Right renal pelvis (tissue), 4 donors: ENCODE measurements at places on chromosomes 7 and 10.

DNA sequence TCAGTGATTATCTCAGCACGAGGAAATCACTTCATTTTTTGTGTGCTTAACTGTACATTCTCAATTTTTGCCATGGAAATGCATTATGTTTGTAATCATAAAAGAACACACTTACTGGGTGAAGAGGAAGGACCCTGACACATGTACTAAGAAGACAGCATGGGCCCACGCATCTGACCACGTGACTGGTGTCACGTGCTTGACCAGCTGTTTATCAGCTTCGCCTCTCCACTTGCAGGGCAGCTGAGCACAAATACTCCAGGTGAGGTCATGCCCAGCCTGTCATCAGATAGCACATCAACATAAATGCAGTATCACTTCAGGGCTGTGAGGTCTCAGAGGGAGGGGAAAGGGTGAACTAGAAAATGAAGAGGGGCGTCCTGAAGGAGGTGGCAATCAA lies 179.8 kb downstream of the EBF3 start:
- DNase-seq = no peak

- DNase-seq = no peak
Observed at GRCh38 chr7:95052566-95053094, 145.2 kb downstream of the PPP1R9A start.

- no peak for DNase-seq
Observed at GRCh38 chr10:107450056-107450455, 285.6 kb upstream of the SORCS1 start.

DNA sequence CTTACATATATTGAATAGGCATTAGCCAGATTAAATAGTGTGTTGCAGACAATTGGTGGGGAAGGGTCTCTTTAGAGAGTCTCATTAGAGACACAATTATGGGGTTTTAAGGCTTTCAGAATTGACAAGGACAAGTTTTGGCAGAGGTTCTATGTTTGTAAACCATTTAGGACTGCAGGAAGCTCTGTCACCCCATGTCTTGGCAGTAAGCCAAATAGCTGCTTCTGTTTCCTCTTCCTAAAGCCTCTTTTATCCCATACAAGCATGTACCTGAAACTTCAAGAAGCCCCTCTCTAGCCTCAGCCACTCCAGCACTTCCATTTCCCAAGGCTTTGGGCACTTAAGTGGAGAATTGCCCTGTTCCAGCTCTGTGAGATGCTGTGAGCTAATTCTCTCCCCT lies 21.8 kb upstream of the LRRC4 start:
- no peak for DNase-seq

- no peak for DNase-seq
Observed at GRCh38 chr7:44065431-44066110, at the start of gene PGAM2. TSS of gene PGAM2 (minus strand) at chr7:44065567. CDS start at chr7:44065529, 38 bp downstream.

- DNase-seq = no peak
Observed at GRCh38 chr10:129745186-129745750, 218.8 kb downstream of the EBF3 start.

GRCh38 chr7:158101821-158102450 lies 485.7 kb downstream of the PTPRN2 start:
- no peak for DNase-seq

- DNase-seq = no peak
Observed at GRCh38 chr10:116555880-116556279, 10.1 kb downstream of the PNLIP start.

GRCh38 chr7:73769481-73770001 lies 529 bp downstream of the CLDN3 start:
- no peak for DNase-seq

DNA sequence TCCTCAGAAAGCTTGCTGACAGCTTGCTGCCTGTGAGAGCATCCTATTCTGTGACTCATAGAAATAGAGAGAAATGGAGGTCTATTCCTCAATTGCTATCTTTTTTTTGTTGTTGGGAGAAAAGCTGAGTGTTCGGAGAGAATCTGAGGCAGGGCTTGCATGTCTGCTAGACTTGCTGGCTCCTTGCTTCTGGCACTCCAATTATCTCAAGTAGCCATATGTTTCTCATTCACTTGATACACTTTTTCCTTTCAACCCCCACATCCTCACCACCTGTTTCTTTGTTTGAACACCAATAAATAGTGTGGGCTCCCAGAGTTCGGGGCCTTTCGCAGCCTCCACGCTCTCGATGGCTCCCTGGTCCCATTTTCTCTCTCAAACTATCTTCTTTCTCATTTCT lies 172.2 kb downstream of the SH2D4B start:
- DNase-seq = no peak

DNA sequence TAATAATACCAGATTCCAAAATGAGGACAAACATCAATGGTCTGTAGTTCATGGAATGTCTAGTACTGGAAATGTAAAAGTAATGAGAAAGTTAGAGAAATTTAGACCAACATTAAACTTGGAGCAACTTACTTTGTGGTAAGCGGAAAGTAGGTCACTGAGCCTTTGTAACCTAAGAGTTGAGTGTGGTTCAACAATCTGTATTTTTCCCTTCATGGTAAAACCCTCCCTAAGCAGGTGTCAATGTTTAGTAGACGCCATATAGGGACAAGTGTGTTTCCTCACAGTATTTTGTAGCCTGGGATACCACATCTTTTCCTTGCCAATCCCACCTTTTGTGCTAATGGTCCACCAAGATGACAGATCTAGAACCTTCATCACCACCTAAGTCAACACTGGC lies 67.3 kb upstream of the RSU1 start:
- DNase-seq = no peak

GRCh38 chr7:150564566-150564965 lies 2.6 kb upstream of the GIMAP4 start:
- no peak for DNase-seq

DNA sequence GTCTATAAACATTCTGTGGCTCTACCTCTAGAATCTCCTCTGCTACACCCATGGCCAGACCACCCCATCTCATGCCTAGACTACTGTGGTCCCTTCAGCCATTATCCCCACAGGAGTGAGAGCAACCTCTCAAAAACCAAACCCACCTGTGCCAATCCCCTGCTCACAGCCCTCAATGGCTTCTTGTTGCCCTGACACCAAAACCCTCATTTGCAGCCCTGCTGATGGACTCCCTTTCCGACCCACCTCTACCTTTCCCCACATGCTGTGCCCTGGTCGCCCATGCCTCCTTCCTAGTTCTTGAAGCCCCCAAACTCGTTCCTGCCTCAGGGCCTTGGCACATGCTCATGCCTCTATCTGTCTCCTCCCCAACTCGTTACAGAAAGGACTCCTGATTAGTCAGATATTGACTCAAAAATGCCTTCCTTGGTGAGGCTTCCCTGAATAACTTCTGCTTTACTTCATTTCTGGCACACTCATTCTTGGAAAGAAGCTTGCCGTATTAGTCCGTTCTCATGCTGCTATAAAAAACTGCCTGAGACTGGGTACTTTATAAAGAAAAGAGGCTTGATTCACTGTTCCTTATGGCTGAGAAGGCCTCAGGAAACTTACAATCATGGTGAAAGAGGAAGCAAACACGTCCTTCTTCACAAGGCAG lies 104.2 kb downstream of the TEX36 start:
- DNase-seq = no peak

DNA sequence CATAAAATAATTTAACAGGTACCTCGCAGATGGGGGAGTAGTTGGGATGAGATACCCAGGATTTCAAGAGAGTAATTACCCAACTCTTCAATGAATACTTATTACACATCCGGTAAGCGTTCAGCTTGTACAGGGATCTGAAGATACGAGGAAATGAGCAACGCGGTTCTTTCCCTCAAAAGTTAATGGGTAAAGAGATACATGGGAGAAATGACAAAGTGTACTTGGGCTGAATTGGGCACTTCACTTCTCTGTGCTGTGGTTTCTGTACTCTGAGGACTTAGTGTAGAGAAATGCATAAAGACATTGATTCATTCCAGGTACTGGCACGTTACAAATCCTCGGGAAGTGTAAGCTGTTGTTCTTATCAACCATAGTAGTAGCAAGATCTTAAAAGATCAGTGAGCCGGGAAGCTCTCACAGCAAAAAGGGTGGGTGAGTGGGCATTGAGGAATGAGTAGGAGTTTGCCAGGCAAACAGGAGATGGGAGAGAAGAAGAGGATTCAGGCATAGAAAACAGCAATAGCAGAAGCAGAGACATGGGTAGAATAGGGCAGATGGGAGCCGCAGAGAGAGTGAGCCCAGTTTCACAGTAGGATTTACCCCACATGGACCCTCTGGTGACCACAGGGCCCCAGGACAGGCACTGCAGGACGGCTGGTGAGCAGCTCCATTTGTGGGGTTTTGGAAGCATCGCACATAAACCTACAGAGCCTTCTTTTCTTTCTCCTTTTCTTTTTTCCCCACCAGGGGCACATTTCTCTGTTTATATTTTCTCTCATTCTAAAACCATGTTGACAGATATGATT lies 304.3 kb upstream of the PITRM1 start:
- no peak for DNase-seq

DNA sequence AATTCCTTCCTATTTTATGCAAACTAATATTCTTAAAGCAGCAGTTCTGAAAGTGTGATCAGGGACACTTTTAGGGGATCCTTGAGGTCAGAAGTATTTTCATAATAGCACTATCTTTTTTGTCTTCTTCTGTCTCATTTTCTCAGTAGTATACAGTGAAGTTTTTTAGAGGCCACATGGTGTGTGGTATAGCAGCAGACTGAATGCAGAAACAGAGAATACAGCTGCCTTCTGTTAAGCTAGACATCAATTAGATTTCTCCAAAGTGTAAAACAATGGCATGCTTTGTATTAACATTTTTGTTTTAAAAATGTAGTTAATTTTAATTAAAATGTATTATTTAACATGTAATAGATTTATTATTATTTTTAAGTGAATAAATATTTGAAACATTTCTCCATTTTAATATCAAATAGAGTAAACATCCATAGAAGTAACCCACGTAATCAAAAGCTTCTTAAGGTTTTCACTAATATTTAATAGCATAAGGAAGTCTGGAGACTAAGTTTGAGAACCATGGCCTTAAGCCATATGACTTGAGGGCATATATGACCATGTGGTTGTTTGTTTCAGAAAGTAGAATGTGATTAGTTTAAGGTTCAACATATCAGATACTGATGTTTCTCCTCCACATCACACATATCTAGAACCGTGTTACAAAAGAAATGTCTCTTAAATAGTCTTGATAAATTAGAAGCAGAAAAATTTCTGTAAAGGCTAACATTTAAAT lies 94.0 kb downstream of the PRKG1 start:
- DNase-seq = no peak

GRCh38 chr7:134992626-134993179 lies 6.4 kb downstream of the AGBL3 start:
- no peak for DNase-seq

- DNase-seq = no peak
Observed at GRCh38 chr7:70790215-70791073, 341.5 kb upstream of the GALNT17 start.

GRCh38 chr10:118020365-118020764 lies 26.4 kb downstream of the RAB11FIP2 start:
- DNase-seq = no peak
